Cardiac muscle cell (in vitro differentiated cells and primary cell): ENCODE measurements at places on chromosomes 6 and 20.

DNA sequence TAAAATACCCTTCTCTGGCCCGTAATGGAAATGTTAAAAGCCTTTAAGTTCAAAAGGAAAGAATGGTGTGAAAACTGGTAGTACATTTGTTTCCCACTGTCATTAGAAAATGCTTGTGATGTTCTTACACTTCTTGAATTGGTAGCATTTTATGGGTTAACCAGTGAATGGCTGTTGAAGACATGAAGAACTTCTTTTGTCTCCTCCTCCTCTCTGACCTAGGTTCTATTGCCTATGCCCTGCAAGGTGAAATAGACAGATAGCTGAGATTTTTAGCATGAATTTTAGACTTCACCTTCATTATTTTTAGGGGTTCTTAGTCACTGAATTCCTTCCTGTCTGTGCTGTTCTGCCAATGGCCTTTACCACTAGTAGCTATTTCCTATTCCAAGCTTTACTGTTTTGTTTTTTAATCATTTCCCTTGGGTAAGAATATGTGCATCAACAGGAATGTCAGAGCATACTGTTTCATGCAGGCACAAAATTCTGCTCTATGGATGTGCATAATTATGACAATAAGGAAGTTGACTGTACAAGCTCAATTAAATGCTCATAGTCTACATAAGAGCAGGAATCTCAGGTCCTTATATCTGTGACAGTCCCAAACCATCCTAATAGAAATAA, 4.9 kb downstream of the TNFAIP3 start:
- no peak overlapping the region for H3K4me3 ChIP-seq
- H3K27ac ChIP-seq = no peak overlapping the region
- no peak for DNase-seq
- H3K4me1 ChIP-seq = peaks cover 6% of the 10 kb centered on the region

DNA sequence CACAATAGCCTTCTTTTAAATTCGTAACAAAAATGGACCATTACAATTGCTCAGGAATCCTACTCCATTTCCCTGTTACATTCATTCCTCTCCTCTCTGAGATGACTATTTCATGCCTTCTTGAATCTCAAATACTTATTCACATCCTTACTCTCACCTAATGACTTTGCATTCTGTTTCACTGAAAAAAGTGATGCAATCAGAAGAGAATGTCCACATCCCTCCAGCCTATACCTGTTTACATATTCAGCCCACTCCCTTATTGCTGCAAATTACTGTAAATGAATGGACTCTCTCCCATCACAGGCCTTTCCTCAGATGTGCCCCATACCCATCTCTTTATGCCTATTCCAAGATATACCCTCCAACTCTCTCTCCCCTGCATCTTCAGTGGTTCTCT, 8.6 kb downstream of the TAAR1 start:
- no peak for DNase-seq
- no peaks in the 10 kb centered on the region for H3K36me3 ChIP-seq
- no peak overlapping the region for H3K27ac ChIP-seq
- no peak overlapping the region for H3K4me3 ChIP-seq
- H3K4me1 ChIP-seq = no peaks in the 10 kb centered on the region

DNA sequence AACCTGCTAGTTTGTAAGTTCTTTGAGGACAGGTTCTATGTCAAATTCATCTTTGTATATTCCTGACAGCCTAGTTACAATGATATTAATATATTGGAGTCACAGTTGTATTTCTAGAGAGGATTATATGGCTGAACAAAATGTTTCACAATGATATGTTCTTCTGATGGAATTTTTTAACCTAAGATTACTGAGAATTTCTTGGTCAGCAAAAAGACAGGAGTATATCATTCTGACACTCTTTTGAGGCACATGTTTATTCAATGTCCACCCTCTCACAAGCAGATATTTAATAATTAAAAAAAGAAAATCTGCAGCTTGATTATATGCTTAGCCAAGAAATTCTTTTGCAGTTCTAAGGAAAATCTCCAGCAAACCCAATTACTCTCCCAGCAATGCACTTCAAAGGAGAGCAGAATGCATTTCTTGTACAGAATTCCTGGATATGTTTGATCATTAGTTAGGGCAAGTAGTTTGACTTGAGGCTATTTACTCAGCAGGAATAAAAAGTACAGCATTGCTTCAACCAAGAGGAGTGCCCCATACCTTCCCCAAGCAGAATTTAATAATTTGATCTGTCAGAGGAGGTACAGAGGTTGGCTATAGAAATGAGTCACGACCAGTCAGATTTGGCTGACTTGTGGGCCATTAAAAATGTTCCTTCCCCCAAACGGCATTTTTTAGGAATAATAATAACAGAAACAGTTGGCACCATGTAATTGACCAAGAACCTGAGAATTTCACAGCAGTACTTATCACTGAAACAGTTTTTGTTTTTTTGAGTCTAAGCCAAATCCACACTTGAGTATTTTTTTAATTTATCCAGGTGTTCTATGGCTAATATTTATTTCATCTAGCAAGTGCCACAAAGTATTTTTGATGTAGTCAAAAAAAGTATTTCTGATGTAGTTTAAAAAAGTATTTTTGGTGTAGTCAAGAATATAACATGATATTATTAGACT, 508.1 kb upstream of the FLRT3 start:
- DNase-seq = no peak
- H3K27me3 ChIP-seq = no peaks in the 10 kb centered on the region
- H3K4me1 ChIP-seq = no peaks in the 10 kb centered on the region

DNA sequence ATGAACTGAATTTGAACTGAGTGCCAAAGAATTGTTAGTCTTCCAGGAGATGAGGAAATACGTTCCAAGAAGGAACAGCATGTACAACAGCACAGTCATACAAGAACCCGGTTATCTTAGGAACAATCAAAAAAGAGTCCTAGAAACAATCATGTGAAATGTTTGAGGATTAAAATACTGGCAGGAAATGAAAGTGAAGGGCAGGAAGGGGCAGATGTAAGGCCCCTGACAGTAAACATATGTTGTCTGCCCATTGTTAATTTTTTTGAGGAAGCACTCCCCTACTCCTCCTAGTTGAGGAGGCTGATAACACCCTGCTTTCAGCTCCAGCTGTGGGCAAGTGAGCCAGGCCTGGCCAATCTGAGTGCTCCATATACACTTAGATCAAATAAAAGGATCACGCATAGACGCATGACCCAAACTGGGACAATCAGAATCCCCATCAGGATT, 220.9 kb downstream of the HACE1 start:
- H3K4me3 ChIP-seq = no peak overlapping the region
- DNase-seq = peak; percentile 87
- no peak overlapping the region for H3K27ac ChIP-seq
- H3K36me3 ChIP-seq = no peaks in the 10 kb centered on the region
- peaks cover 8% of the 10 kb centered on the region for H3K4me1 ChIP-seq

DNA sequence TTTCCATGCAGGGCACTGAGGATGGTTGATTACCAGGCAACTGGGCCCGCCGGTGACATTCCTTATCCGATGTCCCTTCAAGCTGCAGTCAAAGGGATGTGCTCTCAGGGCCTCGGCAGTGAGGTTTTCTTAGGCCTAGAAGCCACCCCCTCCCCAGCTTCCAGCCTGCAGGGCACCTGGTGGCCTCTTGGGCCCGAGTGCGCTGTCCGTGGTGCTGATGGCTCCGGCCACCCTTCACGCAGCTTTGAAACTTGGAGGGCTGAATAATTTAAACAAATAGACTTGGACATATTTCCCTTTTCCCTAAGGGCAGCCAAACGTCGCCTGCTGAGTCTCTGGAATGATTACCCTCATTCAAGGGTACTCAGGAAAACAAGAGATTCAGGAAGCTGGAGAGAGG, 8.9 kb upstream of the MLN start:
- H3K4me3 ChIP-seq = no peak overlapping the region
- DNase-seq = peak; percentile 92
- H3K36me3 ChIP-seq = no peaks in the 10 kb centered on the region
- H3K27me3 ChIP-seq = no peaks in the 10 kb centered on the region
- H3K27ac ChIP-seq = no peak overlapping the region
- H3K4me1 ChIP-seq = no peaks in the 10 kb centered on the region

DNA sequence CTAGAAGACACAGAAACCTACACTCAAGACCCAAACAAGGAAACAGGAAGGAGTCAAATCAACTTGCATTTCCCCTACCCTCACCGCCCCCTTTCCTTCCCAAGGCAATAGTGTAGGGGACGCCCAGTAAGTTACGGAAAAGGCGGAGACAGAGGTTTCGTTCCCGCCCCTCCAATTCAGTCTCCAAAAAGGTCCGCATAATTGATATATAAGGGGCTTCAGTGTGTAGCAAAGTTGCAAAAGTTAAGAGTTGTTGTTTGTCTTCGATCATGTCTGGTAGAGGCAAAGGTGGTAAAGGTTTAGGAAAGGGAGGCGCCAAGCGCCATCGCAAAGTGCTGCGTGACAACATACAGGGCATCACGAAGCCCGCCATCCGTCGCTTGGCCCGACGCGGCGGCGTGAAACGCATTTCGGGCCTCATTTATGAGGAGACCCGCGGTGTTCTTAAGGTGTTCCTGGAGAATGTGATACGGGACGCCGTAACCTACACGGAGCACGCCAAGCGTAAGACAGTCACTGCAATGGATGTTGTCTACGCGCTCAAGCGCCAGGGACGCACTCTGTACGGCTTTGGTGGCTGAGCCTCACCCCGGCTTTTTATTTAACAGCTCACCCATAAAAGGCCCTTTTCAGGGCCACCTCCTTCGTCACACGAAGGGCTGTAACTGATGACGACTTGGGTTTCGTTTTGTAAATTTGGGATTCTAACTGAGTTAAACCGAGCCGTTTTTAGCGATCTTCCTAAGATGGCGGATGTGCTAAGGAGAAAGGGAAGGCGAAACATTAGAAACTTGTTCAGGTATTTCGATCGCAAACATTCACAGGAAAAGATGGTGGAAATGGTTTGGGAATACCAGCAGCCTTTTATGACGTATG, 124.6 kb upstream of the BTN3A2 start:
- no peaks in the 10 kb centered on the region for H3K27me3 ChIP-seq
- H3K4me1 ChIP-seq = peaks cover 1% of the 10 kb centered on the region
- peak overlapping the region; percentile 77 for H3K27ac ChIP-seq
- peak overlapping the region; percentile 46 for H3K4me3 ChIP-seq
- DNase-seq = peak; percentile 98

GRCh38 chr20:22248051-22248667, 336.2 kb downstream of the FOXA2 start:
- peaks cover 10% of the 10 kb centered on the region for H3K4me1 ChIP-seq
- no peak overlapping the region for H3K4me3 ChIP-seq
- no peak overlapping the region for H3K27ac ChIP-seq
- no peaks in the 10 kb centered on the region for H3K27me3 ChIP-seq
- H3K36me3 ChIP-seq = no peaks in the 10 kb centered on the region
- peak; percentile 51 for DNase-seq

DNA sequence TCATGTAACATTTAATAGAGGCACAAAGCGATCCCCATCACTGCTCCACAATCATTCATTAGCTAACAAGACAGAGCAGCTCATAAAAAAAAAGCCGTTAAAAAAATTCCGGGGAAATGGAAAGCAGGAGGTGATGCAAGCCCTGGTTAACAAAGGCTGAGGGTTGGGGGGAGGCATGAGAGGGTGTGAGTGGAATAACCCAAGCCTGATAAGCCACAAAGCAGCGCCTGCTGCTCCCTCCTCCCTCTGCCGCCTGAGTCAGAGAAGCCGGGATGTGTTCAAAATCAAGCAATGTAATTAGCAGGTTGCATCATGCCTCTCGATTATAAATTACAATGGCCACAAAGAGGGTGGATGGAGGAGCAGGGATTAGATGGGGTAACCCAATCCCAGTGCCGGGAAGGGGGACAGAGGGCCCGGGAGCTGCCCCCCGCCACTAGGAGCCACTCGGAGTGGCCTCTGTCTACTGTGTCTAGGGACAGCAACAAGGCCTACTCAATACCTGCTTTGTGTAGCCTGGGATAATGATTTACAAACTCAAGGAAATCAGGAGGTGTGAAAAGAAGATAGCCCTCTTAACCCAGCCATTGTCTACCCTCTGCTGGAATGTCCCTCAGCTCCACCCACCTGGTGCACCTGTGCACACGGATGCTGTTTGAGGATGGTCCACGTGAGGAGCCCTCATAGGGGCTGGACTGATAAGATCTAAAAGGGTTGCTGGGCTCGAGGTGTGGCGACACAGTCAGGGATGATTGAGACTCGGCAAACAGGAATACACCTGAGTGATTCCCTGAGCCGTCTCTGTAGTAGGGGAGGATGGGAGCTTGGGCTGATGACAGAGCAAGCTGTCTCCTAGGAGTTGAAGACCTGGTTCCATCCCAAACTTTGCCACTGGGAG, 156.9 kb downstream of the VEGFA start:
- H3K4me1 ChIP-seq = peaks cover 13% of the 10 kb centered on the region
- no peak overlapping the region for H3K4me3 ChIP-seq
- H3K27me3 ChIP-seq = no peaks in the 10 kb centered on the region
- H3K36me3 ChIP-seq = no peaks in the 10 kb centered on the region
- peak; percentile 97 for DNase-seq

DNA sequence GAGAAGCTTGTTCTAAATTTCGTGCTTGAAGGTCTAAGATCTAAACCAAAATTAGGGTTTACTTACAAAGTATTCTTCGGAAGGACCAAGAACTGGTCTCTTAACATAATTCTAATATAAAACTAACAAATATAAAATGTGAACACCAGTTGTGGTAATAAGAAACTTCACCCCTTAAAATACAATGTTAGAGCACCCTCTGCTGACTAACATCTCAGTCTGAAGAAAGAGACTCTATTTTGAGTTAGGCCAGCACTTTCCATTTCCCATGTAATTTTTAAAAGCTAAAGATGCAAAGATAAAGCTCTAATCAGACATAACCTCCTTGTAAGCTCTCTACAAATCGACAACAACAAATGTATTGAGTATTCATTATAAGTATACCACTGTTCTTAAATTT, 24.6 kb downstream of the ATG5 start:
- no peaks in the 10 kb centered on the region for H3K36me3 ChIP-seq
- peak; percentile 61 for DNase-seq
- H3K27me3 ChIP-seq = no peaks in the 10 kb centered on the region
- no peaks in the 10 kb centered on the region for H3K4me1 ChIP-seq
- H3K4me3 ChIP-seq = no peak overlapping the region

DNA sequence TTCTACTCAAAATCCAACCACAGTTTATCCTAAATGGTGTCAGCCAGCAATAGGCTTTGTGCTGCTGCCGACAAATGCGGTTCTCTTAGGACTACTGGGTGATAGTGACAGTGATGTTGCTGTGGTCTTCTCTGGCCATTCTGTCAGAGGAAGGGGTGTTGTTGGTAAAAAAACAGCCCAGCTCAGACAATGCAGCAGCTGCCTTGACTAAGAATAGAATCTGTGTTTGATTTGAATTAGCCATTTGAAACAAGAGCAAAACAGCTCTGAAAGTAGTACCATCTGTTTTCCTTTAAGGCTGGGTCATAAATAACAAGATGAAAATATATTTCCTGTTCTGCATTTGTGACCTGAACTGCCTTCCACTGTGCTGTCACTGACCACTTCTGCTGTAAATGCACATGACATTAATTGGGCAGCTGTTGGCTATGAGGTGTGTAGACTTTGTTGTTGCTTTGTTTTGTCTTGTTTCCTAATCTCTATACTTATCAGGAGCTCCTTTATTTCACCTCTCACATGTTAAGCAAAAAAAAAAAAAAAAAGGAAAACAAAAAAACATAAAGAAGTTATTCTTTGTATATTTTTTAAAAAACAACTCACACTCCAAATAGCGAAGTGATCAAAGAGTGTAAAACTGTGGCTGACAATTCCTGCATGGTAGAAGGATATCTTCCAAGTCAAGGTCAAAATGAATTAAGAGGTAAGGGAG, 497.8 kb upstream of the ARID1B start:
- H3K36me3 ChIP-seq = no peaks in the 10 kb centered on the region
- no peak overlapping the region for H3K4me3 ChIP-seq
- H3K4me1 ChIP-seq = no peaks in the 10 kb centered on the region
- no peak for DNase-seq
